Activated CD8-positive, alpha-beta T cell treated with anti-CD3 and anti-CD28 coated beads for 36 hours (primary cell): ENCODE measurements at places on chromosomes 7 and 10. TPM values are rescaled to one million over a fixed set of nuclear protein-coding genes. Genes with fewer than 3 reads are reported as not detected.

GRCh38 chr10:870564-871166 lies 60.8 kb downstream of the LARP4B start:
- H3K4me3 ChIP-seq: no peak overlapping the region

- peak overlapping the region; percentile 85 for H3K27ac ChIP-seq
- peak overlapping the region; percentile 24 for H3K4me3 ChIP-seq
- H3K4me1 ChIP-seq: peaks cover 65% of the 10 kb centered on the region
- no peak for DNase-seq
- no peaks in the 10 kb centered on the region for H3K27me3 ChIP-seq
Observed at GRCh38 chr10:124640538-124641231, 103.5 kb downstream of the FAM53B start.

- H3K27me3 ChIP-seq: peaks cover 2% of the 10 kb centered on the region
- no peak overlapping the region for H3K27ac ChIP-seq
- DNase-seq: no peak
- no peak overlapping the region for H3K4me3 ChIP-seq
Observed at GRCh38 chr10:43585981-43586729, 11.7 kb upstream of the ZNF239 start.

DNA sequence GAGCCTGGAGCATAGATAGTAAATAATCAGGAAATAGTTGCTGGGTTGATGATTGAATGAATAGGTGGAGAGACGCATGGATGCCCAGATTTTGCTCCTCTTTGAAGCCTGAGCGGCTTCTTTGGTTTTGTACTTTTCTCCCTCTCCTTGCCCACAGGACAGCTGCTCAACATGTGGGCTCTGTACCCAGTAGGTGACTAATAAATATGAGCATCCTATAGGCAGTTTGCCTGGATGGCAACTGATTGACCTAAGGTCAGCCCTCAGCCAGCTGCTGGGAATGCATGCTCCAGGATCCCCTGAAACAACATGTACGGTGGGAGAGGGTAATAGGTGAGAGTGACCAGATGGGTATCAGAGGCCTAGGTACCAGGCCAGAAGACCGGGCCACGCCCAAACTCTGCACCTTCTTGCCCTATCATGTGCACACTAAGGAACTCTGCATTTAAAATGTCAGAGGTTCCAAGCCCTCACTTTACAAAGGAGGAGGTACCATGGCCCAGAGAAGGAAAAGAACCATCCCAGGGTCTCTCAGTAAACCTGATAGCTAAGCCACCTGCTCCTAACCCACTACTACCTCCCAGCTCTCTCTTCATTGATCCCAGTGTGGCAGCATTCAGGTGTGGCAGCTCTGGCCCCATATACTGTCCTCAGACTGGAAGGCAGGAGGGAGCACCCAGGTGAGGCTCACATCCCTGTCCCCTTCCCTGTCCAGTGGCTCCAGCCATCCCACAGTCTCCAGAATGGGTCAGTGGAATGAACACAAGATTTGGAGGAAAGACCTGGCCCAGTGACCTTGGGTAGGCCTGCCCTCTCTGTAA lies 2.7 kb upstream of the ZCCHC24 start:
- H3K36me3 ChIP-seq: no peaks in the 10 kb centered on the region
- peaks cover 12% of the 10 kb centered on the region for H3K27me3 ChIP-seq
- no peak overlapping the region for H3K4me3 ChIP-seq
- no peak overlapping the region for H3K27ac ChIP-seq
- DNase-seq: no peak

- no peaks in the 10 kb centered on the region for H3K36me3 ChIP-seq
- no peaks in the 10 kb centered on the region for H3K4me1 ChIP-seq
- H3K4me3 ChIP-seq: no peak overlapping the region
- H3K27me3 ChIP-seq: peaks cover 8% of the 10 kb centered on the region
- DNase-seq: peak; percentile 9
Observed at GRCh38 chr10:120732643-120733313, 118.4 kb upstream of the WDR11 start.

The BTBD16 gene
- not detected for total RNA-seq

The PPP1R17 gene
- total RNA-seq: not detected
